ENCODE measurements at places on chromosomes 6 and 20.

GRCh38 chr20:57493091-57493615, 31.8 kb downstream of the CTCFL start:
- no peak for DNase-seq

DNA sequence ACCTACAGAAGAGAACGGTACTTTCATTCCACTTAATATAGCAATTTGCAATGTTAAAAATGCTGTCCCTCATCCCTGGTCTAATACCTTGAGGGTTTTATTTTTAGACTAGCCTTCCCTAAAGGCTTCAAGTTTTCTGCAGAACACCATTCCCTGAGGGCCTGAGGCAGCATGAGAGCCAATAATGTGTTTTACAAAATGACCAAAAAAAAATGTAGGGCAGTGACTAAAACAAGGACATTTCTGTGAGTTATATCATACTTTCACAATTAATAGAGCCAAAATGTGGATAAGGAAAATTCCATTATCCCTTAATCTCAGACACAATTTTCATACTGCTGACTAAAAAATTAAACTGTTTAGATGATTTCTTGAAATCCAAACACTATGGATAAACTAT, 22.7 kb downstream of the GPR63 start:
- no peak for DNase-seq

DNA sequence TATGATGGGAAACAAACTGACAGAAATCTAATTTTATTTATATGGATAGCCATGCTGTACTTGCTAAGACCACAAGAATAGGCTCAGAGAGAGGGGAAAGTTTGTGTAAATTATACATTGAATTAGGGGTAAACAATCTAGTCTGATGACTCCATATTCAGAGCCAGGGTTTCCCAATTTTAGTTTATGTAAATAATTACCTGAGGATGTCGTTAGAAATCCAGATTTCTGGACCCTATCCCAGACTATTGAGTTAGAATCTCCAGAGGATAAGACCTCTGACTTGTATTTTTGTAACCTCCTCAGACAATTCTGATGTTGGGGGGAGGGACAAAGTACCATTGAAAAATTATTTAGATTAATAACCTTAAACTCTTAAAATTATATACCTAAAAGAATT, 18.3 kb downstream of the ACSS2 start:
- no peak for DNase-seq

GRCh38 chr6:125380474-125380873, 78.7 kb upstream of the HDDC2 start:
- no peak for DNase-seq

DNA sequence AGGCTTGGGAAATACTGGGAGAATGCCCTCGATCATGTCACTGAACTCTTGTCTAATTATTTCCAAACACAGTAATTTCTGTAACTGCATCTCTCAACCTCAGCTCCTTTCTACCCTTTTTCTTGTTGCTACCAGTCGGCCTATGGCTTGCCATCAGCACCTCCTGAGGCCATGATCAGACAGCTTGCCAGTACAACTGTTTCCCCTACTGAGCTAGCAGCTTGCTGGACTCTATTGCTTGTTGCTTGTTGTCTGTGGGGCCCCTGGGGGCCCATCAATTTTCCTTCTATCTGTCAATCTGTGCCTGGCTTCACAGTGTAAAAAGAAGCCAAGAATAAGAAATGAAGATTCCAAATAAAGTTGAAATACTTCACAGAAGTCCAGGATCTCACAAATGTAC, 123.9 kb downstream of the OPN5 start:
- DNase-seq = no peak

DNA sequence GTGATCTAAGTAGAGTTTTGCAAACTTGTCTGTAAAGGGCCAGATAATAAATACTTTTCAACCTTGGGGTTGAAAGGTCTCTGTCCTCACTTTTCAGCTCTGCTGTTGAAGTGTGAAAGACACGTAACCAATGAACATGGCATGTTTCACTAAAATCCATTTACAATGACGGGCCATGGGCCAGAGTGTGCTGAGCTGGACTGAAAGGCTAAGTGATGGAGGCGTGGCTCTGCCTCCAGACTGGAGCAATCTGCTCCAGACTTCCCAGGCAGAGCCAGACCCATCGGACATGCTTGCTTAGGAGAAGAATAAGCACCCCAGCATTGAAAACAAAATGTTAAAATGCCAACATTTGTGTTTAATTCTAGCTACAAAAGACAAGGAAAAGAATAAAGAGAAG, 41.4 kb downstream of the SCAND1 start:
- DNase-seq = no peak

- no peak for DNase-seq
Measured at GRCh38 chr6:25173951-25174474, 105.2 kb upstream of the CARMIL1 start.
